ENCODE measurements at places on chromosomes 11 and 22.

DNA sequence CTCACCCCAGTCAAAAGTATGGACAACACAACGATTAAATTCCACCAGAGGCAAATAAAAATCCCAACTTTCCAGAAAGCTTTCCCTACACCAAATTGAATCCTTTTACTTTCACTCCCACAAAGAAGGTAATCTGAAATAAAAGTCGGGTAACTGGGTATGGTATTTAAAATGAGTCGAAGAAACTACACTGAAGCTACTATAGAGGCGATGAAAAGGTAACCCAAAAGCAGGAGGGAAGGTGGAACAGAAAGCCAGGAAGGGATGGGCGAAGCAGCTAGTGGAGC is 1.1 kb downstream of the PICALM start:
- DNase-seq: no peak

- no peak for DNase-seq
Measured at GRCh38 chr11:83523676-83524075, 237.5 kb upstream of the CCDC90B start.

DNA sequence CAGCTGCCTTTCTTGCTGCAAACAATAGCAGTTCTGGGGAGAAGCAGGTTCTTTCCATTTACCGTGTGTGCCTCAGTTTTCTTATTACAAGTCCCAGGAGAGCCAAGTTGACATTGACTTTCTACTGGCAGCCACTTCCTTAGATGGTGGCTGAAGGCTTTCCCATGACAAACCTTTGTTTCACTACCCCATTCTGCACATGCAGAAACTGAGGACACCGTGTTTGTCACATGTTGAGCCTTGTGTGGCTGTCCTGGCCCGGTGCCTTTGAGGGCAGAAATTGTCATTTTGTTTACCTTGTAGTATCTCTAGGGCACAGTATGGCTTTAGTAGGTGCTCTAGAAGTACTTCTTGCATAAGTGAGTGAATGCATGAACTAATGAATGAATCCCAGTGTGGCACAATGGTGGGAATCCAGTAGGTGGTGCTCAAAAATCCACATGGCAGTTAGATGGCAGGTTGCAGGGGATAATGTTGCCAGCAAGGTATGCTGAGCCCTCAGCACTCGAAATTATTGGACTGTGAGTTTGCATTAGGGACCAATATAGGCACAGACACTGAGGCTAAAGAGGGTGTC is 101.6 kb downstream of the CSNK2A3 start:
- no peak for DNase-seq

- peak; percentile 81 for DNase-seq
Measured at GRCh38 chr11:46352063-46352841, 5.0 kb downstream of the DGKZ start.

GRCh38 chr11:2863276-2863618 is 22.3 kb downstream of the CDKN1C start:
- DNase-seq: no peak

GRCh38 chr11:114027391-114027790 is 32.1 kb upstream of the ZBTB16 start:
- DNase-seq: no peak

DNA sequence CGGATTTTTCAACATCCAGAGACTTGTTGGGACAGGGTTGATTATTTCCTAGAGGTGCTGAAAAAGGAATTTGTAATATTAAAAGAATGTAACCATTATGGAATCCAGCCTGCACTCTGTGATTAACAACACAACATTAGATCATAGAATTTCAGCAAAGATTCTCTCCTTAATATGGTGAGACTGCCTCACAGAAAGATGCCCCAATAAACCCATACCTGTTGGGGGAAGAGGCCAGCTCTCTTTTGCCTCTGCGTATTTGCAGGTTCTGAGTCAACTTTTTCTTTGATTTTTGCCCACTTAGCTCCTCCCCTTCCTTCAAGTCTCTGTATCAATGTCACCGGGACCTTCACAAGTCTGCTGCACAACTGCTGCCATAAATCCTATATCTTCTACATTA is 12.4 kb upstream of the MTMR3 start:
- no peak for DNase-seq

GRCh38 chr11:128294671-128295050 is 292.7 kb downstream of the ETS1 start:
- no peak for DNase-seq

DNA sequence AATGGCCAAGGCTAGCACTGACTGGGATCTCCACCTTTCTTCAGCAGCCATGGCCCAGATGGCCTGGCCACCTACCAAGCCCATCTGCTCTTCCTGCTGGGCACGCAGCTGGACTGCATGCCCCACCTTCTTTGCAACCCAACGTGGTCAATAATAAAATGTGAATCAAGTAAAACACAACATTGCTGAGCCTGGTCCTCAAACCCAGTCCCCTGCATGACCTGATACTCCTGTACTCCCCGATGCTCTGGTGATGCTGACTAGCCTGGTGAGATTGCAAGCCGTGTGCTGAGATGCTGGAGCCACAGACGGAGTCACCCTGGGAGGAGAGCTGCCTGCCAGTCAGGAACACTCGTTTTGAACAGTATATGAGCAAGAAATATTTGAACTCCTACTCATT is 34.0 kb downstream of the PARVG start:
- no peak for DNase-seq

DNA sequence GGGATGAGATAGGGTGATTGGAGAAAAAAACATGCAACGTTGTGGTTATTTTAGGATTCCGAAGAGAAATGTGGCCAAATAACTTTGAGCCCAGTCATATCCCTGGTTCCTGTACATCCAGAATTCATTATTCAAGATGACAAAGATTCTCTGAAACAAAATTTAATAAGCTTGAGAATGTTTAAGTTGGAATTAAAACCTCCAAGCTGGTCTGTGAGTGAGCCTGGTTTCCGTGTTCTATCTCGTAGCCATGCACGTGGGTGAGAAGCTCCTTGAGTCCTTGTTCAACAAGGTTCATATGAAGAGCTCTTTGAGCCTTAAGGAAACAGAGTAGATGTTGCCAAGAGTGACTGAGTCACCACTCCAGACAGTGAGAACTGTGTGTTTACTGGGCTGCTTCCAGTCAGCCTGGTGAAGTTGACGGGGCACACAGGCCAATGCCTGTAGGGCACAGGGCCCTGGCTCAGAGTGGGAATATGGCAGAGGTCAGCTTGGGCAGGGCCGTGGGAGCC is 206.5 kb downstream of the NAV2 start:
- no peak for DNase-seq

DNA sequence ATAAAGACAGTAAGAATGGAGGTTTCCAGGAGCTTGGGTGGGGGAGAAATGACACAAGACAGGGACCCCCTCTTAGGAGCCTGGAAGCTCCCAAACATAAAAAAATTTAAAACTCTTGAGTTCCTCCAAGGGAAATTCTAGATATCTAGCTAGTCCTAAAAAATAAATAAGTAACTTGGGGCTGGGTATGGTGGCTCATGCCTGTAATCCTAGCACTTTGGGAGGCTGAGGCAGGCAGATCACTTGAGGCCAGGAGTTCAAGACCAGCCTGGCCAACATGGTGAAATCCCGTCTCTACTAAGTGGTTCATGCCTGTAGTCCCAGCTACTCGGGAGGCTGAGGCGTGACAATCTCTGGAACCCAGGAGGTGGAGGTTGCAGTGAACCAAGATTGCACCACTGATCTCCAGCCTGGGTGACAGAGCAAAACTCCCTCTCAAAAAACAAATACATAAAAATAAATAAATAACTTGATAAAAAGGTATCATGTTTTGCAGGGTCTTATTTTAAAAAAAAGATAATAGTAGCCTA is 20.0 kb upstream of the TOP3B start:
- no peak for DNase-seq

GRCh38 chr22:35219012-35219411 is 38.3 kb upstream of the HMGXB4 start:
- DNase-seq: no peak

- no peak for DNase-seq
Measured at GRCh38 chr11:10725114-10725906, 25.7 kb upstream of the CTR9 start.

DNA sequence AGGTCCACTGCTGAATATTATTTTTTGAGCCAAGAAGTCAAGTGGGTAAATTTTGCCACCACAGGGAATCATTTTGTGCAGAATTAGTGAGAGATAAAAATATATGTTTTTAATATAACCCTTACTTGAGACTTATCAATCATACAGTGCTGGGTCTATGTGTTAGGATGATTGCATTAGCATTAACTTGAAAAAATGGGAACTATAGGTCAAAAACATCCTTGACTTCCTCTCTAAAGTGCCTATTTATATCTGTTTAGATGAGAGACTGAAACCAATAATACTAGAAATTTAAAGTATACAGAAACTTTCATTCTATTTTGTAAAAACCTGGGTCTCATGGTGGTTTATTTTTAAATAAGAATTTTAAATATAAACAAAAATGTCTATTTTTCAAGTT is 65.1 kb upstream of the CARD18 start:
- DNase-seq: no peak

DNA sequence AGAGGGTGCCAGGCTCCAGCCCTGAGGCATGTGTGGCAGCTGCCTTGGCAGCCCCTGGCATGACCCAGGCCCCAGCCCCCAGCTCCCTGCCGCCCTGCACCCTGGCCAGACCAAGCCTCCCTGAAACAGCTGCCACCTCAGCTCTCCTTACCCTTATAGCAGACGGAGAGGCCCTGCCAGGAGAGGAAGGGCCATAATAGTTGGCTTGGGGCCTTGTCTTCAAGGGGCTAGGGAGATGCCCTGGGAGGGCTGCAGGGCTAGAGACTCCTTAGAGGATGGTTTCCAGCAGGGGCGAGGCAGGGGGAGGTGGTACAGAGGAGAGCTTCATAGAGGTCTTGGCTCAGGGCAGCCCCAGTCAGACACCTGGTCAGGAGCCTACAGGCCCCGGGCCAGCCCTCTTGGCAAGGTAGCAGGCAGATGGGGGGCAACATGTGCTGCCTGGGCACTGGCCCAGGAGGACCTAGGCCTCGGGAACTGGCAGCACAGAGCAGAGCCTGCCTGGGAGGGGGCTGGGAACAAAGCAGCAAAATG is 13.0 kb downstream of the SMTN start:
- no peak for DNase-seq

DNA sequence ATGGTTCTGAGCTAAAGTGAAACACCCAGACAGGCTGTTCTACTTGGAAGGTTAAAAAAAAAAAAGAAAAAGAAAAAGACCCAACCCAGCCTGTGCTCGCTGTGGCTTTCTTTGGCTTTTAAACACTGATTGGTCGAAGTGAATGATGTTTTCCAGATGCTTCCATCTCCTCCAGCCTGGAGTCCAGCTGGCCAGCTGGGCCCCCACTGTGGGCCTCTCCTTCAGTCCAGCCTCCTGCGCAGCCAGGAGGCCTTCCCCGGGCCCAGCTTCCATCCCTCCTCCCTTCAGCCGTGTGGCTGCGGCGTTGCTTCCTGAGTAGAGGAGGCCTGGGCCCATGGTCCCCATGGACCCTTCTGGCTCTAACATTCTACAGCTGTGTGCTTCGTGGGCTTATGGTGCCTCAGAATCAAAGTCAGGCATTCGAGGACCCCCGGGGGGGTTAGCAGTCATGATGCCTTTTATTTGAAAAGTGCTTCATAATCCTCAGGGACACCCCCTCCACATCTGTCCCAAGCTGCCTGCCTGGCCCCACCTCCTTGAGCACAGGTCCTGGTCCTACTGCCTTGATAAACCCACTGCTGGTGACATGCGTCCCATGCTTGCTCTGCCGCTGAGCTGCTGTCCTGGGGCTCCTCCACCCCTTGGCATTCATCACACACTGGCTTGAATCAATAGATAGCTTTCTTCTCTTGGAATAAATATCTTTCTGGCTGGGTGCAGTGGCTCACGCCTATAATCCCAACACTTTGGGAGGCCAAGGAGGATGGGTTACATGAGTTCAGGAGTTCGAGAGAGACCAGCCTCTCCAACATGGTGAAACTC is 42.2 kb upstream of the FBLN1 start:
- no peak for DNase-seq

GRCh38 chr22:25942856-25943411 is 200.9 kb downstream of the MYO18B start:
- DNase-seq: no peak

DNA sequence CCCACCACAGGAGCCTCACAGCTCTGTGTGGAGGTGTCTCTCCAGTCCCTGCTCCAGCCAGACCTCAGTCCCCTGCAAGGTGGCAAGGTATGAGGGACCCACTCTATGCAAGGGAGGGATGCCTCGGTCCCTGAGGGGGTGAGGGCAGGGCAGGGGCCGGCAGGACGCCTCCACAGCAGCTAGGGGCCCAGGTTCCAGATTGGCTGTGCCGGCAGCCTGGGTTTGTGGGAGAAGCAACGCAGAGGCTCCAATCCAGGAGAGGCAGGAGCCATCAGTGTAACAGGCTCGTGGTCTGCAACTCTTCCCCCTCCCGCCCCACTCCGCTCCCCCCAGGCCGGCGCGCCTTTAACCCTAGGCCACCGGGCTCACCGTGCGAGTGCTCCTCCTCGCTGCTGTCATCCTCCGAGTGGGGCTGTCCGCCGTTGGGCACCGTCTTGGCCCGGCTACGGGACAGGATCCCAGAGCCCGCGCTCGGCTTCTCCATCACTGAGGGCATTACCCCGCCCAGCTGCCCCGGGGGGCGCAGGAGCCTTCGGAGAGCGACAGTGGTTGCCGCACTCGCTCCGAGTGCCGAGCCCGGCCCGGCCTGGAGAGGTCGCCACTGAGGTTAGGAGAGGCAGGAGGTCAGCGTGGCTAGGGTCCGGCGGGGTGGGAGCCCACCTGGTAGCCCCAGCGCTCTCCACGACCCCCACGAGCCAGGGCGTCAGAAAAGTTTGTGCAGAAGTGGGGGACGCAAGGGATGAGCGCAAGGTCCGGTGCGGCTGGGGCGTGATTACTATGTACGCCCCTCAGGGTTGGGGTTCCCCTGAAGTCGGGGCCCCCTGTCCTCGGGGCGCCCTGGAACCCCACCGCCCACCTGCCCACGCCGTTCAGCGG is 765 bp downstream of the RCOR2 start:
- peak; percentile 33 for DNase-seq

- no peak for DNase-seq
Measured at GRCh38 chr22:30485362-30485988, 13.7 kb upstream of the SEC14L3 start.

DNA sequence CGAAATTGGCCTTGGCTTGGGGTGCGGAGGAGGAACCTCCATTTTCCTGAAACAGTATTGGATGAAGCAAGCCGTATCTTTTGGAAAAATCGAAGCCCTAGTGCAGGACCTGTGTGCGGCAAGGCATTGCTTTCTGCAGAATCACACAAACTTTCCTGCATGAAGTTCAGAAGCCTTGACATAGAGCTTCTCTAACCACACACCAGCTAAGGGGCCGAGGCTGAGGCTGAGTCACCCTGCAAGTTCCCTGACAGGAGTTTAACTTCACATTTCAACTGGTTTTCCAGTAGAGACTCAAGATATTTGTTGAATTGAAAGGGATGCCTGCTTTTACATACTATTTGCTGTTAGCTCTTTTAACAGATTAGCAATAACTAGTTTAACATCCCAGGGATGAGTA is 67.8 kb downstream of the TCF20 start:
- no peak for DNase-seq
